ENCODE measurements at places on chromosomes 4 and X.

GRCh38 chr4:46994007-46994405 is 625 bp upstream of the GABRA4 start:
- no peak for DNase-seq

DNA sequence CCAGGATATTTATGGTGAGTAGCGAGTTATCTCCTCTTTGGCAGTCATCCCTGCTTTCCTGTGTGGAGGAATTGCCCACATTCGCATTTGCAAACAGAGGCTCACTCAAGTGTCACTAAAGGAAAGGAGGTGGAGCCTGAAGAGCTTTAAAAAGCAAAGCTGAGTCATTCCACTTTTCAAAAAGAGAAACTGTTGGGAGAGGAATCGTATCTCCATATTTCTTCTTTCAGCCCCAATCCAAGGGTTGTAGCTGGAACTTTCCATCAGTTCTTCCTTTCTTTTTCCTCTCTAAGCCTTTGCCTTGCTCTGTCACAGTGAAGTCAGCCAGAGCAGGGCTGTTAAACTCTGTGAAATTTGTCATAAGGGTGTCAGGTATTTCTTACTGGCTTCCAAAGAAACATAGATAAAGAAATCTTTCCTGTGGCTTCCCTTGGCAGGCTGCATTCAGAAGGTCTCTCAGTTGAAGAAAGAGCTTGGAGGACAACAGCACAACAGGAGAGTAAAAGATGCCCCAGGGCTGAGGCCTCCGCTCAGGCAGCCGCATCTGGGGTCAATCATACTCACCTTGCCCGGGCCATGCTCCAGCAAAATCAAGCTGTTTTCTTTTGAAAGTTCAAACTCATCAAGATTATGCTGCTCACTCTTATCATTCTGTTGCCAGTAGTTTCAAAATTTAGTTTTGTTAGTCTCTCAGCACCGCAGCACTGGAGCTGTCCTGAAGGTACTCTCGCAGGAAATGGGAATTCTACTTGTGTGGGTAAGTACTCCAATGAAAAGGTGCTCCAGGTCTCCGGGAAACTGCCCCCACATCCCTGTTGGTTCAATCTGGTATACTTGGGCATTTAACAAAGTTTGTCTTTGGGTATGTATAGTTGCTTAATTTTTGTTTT is at the start of gene EGF:
Gene EGF, plus strand, starts transcription at position 178 of the 890 bp plus-strand sequence. Its CDS starts 453 bp downstream, at position 631.
- DNase-seq = no peak

- no peak for DNase-seq
These were observed 262.2 kb downstream of the RPA4 start for GRCh38 chrX:97145934-97146333.

DNA sequence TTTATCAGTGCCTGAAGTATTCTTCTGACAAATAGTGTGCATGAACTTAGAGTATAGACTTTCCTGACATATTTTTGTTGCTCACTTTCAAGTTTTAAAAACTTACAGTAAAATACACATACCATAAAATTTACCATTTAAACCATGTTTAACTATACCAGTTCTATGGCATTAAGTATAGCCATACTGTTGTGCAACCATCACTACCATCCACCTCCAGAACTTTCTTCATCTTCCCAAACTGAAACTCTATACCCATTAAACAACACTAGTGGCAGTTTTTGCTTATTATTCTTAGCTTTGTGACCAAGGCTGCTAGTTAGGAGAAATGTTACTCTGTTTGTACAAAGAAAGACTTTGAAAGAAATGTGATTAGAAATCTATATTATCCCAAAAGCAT is 25.8 kb downstream of the ATP7A start:
- DNase-seq = no peak

GRCh38 chr4:153257991-153258390 is 53.7 kb downstream of the TRIM2 start:
- no peak for DNase-seq

GRCh38 chrX:19293606-19294325 is 50.0 kb upstream of the PDHA1 start:
- no peak for DNase-seq

DNA sequence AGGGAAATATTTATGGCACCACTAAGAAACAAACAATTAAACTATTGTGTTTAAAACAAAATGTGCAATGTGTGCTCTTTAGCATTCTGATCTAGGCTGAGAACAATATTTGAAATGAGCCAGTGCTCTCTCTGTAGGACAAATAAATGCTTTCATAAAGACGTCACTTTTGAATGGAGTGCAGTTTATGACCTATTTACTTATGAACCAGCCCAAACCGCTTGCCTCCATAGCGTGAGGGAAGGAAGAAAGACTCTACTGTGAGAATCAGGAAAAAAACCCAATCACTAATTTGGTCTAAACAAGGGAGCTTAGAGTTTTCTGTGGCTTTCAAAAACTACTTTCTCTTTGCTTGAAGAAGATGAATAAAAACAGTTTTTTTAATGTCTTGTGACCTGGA is 39.4 kb downstream of the SAT1 start:
- DNase-seq = no peak

DNA sequence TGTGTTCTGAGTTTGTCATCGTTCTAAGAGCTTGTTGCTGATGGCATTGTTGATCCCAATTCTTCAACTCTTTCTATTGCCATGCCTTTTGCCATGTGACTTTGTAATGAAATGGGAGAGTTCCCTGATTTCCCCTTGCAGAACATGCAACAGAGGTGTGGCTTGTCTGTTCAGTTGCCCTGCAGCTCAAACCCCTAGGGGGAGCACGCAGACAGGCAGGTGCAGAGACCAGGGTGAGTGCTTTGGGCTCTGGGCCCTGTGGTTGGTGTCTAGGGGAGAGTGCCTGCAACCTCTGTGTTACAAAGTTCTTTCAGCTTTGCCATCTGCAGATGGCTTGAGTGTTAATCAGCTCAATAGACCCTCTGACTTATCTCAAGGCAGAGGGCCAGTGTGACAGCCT is 332.7 kb downstream of the MID1IP1 start:
- DNase-seq = no peak

- DNase-seq = no peak
These were observed 324.2 kb downstream of the TMA16 start for GRCh38 chr4:163818673-163819072.

- no peak for DNase-seq
These were observed 71.9 kb upstream of the PRSS48 start for GRCh38 chr4:151204925-151205524.

Data from stimulated activated CD4-positive, alpha-beta T cell treated with anti-CD3 and anti-CD28 coated beads, Interleukin-4, amount 100 ng/mL, for 48 hours (primary cell).